Activated CD4-positive, alpha-beta T cell treated with anti-CD3 and anti-CD28 coated beads for 36 hours (primary cell): ENCODE measurements at places on chromosomes 12 and 14. TPM values are rescaled to one million over a fixed set of nuclear protein-coding genes. Genes with fewer than 3 reads are reported as not detected.

Gene CLMN
- 1.5 TPM for total RNA-seq

DNA sequence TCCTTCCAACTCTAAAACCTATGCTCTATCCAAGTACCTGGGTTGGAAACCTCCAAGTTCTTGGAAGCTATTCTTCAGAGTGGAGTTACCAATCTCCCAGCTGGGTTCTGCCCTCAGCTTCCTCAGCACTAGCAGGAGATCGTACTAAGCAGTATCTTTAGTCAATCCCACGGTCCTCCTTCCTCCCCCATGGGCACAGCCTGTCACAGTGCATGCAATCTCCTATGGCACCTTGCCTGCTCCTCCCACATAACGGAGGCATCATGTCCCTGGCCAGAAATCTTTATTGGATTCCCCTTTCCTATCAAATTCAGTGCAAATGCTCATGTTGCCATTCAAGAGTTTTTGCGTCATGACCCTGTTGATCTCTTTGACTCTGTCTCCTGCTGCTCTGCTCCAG, 5.4 kb upstream of the LPAR5 start:
- no peaks in the 10 kb centered on the region for H3K27me3 ChIP-seq
- H3K27ac ChIP-seq, result no peak overlapping the region
- H3K36me3 ChIP-seq, result peaks cover 8% of the 10 kb centered on the region
- no peak for DNase-seq

DNA sequence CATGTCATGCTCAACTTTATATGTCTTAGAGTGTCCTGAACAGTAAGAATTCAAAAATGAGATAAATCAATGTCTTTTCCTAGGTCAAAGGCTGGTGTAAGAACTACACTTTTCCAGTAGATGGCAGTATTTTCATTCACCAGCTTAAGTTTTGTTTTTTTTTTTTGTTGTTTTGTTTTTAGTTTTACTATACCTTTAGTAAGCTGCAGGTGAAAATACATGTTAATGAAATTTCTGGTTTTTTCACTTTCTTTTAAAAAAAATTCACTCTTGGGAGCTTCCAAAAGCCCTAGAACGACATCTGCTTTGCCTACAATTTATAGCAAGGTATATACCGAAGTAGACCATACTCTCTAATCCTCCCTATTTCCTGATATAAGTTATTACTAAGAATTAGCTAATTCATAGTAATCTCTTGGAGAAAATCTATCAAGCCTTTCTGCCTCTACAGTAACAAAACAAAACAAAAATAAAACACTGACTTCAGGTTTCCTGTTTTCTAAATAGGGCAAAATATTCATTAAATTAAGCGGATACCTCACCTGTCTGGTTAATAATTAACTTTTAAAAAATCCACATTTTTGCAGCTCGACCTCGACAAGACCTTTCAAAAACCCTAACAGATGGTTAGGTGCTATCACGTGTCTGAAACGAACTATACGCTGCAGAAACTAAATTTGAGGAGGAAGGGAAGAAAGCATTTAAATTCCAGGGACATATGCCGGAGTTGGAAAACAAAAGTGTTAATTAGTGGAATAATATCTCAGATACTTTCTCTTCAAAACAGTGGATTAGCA, 2.7 kb upstream of the SAMD4A start:
- no peak for DNase-seq
- peak overlapping the region; percentile 67 for H3K4me3 ChIP-seq
- H3K27me3 ChIP-seq, result peaks cover 13% of the 10 kb centered on the region

DNA sequence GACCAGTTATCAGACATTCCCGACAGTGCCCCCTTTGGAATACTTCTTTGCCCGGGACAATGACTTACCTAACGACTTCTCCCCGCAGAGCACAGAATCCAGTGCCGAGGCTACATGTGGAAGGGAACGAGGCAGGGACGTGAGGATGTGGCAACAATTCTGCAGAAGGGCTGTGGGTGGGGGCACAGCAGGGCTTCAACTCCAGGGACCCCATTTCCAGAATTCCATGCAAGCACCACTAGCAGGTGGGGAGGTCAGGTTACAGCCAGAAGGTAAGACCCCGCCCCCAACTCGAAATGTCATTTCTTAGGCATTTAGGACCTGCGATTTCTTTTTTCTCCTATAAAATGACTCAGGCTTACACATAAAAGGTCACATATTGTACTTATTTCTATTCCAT, 207.9 kb downstream of the TMEM132C start:
- DNase-seq, result no peak
- H3K27me3 ChIP-seq, result peaks cover 7% of the 10 kb centered on the region
- H3K4me1 ChIP-seq, result no peaks in the 10 kb centered on the region
- H3K36me3 ChIP-seq, result no peaks in the 10 kb centered on the region

Gene NINJ2
- total RNA-seq, result 5.7 TPM

- no peak overlapping the region for H3K4me3 ChIP-seq
- H3K27ac ChIP-seq, result no peak overlapping the region
- no peaks in the 10 kb centered on the region for H3K4me1 ChIP-seq
- DNase-seq, result no peak
- no peaks in the 10 kb centered on the region for H3K36me3 ChIP-seq
Observed at GRCh38 chr14:32400480-32400879, 71.4 kb downstream of the AKAP6 start.

Gene ERH
- total RNA-seq, result 343 TPM

Gene TDG
- 35.4 TPM for total RNA-seq

DNA sequence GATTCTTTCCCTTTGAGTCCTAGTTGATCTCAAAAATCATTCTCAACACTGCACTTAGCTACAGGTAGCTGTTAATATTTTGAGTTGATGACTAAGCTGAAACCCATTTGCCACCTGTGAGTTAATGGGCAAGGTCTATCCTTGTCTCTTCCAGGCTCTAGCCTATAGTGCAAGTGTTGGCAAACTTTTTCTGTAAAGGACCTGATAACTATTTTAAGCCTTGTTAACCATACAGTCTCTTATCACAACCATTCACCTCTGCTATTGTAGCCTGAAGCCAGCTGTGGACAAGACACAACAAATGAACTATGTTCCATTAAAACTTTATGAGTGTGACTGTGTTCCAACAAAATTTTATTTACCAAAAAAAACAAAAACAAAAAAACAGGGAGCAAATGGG, 19.4 kb downstream of the RAP1B start:
- H3K4me1 ChIP-seq, result peaks cover 76% of the 10 kb centered on the region
- peak overlapping the region; percentile 78 for H3K27ac ChIP-seq
- no peak for DNase-seq
- no peaks in the 10 kb centered on the region for H3K27me3 ChIP-seq
- H3K36me3 ChIP-seq, result peaks cover 66% of the 10 kb centered on the region
- no peak overlapping the region for H3K4me3 ChIP-seq

GRCh38 chr14:80100681-80101080, 110.6 kb downstream of the DIO2 start:
- no peak overlapping the region for H3K4me3 ChIP-seq
- DNase-seq, result no peak
- no peaks in the 10 kb centered on the region for H3K4me1 ChIP-seq
- H3K27me3 ChIP-seq, result no peaks in the 10 kb centered on the region
- no peaks in the 10 kb centered on the region for H3K36me3 ChIP-seq

- H3K4me3 ChIP-seq, result no peak overlapping the region
- H3K27me3 ChIP-seq, result no peaks in the 10 kb centered on the region
- H3K27ac ChIP-seq, result peak overlapping the region; percentile 89
Observed at GRCh38 chr14:61418746-61419145, 97.4 kb downstream of the PRKCH start.
